Muscle of back (tissue), 13 donors: ENCODE measurements at places on chromosomes 6 and 20.

GRCh38 chr6:125154761-125155135 is 1.2 kb downstream of the TPD52L1 start:
- no peak for DNase-seq

DNA sequence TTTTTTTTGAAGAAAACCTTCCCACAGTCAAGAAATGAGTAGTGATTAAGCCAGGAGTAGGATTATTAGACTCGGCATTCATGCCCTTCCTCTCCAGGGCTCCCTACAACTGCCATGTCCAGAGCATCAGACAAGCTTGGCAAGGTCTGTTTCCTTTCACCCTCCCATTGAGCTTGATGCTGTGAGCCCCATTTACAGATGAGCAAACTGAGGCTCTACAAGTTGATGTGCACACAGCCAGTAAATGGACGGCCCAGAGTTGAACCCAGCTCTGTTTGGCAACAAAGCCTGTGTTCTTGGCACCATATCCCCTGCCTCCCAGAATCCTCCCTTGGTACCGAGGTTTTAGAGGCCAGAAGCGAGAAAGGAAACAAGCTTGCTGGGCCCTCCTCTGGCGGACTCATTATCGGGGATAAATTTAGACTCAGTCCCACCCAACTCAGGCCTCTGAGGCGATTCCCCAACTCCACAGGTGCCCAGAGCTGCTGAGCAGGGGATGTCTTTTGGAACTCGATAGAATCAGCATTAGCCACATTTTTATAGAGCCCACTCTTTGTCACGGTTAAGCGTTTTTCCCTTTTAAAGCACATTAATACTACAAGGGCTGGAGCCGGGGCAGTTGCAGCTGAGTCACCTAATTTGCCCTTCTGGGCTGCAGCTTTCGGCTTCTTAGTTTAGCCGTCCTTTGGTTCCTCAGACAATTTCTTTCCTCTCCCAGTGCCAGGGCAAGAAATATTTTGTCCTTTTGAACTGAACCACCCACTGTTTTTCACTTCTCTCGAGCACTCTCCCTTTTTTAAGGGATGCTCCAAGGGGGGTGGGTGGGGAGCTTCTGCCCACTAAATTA is 23.0 kb upstream of the NFATC2 start:
- DNase-seq = peak; percentile 47

- peak; percentile 49 for DNase-seq
These were observed 39.2 kb upstream of the TPD52L1 start for GRCh38 chr6:125114248-125114858.

DNA sequence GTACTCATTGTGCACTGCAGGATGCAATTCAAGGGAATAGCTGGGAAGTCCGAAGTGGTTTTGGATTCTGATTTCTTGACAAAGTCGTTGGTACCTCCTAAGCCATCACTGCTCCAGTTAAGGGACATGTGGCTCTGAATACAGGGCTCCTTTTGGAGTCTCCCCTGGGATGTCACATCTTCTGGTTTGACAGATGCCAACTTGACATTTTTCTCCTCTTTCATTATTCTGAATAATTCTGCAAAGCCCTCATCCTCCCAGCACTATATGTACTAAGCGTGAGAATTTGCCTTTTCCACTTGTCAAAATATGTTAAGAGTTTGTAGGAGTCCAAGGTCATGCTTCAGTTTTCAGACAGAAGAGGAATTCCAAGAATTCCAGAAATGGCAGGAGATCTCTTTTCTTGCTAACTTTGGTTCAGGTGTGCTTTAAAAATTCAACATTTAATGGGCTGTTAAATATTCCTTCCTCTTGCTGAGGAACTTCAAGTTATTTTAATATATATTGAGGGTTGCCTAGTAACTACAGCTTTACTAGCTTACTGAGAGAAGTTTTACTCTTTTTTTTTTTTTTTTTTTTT is 38.7 kb downstream of the DOK5 start:
- DNase-seq = no peak

DNA sequence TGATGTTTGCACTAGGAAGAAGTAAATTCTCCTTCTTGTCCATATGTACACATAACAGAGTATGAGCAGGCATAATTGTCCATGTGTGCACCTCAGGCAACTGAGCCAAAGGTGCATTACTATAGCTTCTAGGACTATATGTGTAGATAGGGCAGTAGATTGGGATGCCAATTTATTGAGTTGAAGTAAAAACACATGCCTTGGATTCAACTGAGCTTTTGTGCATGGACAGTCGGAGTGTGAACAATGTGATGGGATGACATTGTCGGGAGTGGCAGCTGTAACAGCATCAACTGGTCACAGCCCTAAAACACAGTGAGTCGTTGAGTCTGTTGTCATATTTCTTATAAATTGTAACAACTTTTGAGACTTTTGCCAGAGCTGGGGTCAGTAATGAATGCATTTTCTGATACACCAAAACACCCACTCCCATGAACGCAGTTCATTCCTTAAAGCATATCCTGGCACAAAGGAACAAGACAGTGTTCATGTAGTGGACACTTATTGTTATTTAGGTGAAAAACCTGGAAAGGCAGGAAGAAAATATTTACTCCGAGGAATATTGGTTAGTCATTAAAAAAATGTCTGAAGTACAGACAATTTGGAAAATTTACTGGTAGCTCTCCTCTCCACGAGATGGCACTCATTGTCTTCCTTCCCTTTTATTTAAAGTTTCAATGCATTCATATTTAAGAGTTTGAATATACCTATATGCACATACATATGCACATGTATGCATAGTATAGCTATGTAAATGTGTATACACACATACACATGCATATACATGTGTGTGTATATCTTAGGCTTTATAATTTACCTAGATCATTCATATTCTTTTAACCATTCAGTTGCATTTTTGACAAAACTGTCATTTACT is 302.0 kb upstream of the STXBP5 start:
- no peak for DNase-seq

GRCh38 chr6:150167479-150167873 is 24.6 kb downstream of the PPP1R14C start:
- DNase-seq = no peak

DNA sequence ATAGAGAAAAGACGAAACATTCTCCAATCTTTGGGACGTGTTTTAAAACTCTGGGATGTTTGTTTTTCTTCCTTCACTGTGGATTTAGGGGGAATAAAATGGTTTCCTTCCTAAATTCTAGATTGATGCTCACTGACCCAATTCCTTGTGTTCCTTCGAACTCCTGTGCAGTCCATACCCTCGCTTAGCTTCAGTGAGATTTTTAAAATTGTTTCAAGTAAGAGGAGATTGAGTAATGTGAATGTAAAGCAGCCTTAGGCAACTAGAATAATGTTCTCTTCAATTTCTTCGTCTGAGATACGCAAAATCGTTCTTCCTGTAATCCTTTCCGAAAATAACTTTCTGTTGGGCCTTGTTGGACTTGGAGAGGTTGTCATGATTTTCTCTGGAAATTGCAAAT is 2.6 kb upstream of the VGLL2 start:
- DNase-seq = no peak

DNA sequence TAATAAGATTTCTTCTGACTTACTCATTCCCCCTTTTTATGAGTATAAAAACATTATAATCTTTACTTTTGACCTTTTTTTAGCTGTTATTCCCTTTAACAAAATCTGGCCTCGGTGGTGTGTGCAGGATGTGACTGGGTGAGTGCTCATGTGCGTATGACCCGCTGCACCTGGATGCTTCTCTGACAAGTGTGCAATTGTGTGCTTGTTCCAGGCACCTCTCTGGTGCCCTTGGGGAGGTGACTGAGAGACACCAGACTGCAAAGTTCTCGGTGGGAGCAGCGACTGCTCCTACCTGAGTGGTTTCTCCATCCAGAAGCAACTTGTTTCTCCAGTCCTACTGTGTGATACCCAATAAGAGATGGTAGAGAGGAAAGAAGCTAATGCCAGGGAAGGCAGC is 65.0 kb downstream of the ISM1 start:
- DNase-seq = no peak

- no peak for DNase-seq
These were observed 81.1 kb upstream of the PIM1 start for GRCh38 chr6:37088897-37089296.
